Activated B cell treated with CpG ODN at 0.5 μM for 24 hours (primary cell): ENCODE measurements at places on chromosomes 12 and 14. TPM values are rescaled to one million over a fixed set of nuclear protein-coding genes. Genes with fewer than 3 reads are reported as not detected.

The GALNT9 gene
- not detected in 2 replicates for total RNA-seq

The CD9 gene
- total RNA-seq = 1.6 and 2.5 TPM in 2 replicates

The DBX2 gene
- not detected in 2 replicates for total RNA-seq

The EPYC gene
- total RNA-seq = not detected in 2 replicates

The TUBA1B gene
- total RNA-seq = 916 and 951 TPM in 2 replicates

The NAA30 gene
- total RNA-seq = 12.8 and 14.6 TPM in 2 replicates

The TSHR gene
- total RNA-seq = 0.17 TPM in 1 of 2 replicates, not detected in the other

The DIO2 gene
- not detected in 2 replicates for total RNA-seq

The NYNRIN gene
- total RNA-seq = 0.02 and 0.04 TPM in 2 replicates

The EID3 gene
- 6.2 TPM in 2 replicates for total RNA-seq

The FOXN4 gene
- not detected in 2 replicates for total RNA-seq

The ZNF10 gene
- total RNA-seq = 8.4 and 10.9 TPM in 2 replicates

The MANSC1 gene
- total RNA-seq = 0.86 and 1.5 TPM in 2 replicates

The TEAD4 gene
- 0.27 TPM in 1 of 2 replicates, not detected in the other for total RNA-seq

The B4GALNT1 gene
- total RNA-seq = 0.31 and 0.51 TPM in 2 replicates

The MSI1 gene
- not detected in 2 replicates for total RNA-seq
